Stimulated activated CD8-positive, alpha-beta memory T cell treated with anti-CD3 and anti-CD28 coated beads, Interleukin-4, amount 100 ng/mL, for 4 hours (primary cell): ENCODE measurements at places on chromosomes 7 and 10.

- DNase-seq = no peak
These were observed 4.7 kb downstream of the ZNF273 start for GRCh38 chr7:64907641-64908326.

GRCh38 chr7:94030634-94031033, 26.5 kb upstream of the BET1 start:
- DNase-seq = no peak

DNA sequence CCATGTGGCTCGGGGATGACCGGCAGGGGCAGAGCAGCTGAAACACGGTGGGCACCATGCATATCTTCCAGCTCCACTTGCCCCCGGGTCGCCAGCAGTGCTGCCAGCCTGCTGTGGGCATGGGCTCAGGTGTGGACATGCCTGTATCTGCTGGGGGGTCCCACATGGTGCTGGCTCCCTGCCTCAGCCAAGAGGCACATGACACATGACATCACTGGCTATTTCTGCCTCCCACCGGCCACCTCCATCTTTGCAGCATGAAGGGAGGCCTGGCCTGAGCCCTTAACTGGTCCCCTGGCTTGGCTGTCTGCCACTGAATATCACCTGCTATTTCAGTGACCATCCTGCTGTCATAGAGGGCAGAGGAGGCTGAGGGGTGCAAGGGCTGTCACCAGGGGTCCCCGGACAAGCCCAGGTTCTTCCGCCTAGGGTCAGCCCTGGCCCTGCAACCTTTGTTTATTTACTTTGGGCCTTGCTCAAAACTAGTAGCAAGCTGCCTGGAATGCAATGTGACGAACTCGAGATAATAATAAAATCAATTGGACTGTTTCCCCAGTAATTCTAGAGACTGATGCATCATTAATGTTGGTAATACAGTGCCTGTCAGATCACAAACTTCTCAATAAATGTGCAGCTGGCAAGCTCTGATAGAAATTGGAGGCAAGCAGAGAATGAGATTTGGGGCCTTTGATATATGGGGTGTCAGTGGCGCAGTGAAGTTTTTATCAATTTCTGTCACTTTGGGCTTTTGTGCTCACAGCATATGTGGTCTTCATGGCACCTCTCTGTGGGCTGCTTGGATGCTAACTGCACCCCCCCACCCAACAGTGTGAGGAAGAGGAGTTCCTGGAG, 28.5 kb downstream of the ZMIZ1 start:
- DNase-seq = no peak

DNA sequence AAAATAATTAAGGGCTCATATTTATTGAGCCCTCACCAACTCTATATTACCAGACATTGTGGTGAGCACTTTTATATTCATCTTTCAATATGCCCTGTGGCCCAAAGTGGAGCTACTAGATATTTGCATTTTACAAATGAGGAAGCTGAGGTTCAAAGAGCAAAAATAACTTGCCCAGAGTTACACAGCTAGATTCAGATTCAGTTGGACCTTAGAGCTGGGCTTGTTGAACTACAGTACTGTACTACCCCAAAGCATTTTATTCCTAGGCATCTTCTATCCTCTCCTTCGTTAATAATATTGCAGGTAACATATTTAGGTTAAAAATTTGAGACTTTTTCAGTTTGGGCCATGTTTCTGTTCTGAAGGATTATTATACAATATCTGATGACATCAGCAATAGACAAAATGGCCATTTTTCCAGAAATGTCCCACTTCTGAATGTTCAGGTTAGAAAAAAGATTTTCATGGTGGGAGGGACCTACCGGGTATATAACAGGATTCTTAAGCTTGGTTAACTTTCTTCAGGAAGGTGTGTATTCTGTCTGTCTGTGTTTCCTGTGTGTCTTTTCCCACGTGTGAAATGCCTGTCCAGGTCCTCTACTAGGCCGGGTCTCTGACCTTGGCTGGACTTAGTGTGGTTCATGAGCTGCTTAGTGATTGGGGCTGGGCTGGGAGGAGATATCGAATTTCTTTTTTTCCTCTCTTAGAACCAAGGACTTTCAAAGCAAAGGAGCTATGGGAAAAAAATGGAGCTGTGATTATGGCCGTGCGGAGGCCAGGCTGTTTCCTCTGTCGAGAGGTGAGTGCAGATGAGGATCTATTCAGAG, 13.6 kb downstream of the PRXL2A start:
- DNase-seq = no peak

DNA sequence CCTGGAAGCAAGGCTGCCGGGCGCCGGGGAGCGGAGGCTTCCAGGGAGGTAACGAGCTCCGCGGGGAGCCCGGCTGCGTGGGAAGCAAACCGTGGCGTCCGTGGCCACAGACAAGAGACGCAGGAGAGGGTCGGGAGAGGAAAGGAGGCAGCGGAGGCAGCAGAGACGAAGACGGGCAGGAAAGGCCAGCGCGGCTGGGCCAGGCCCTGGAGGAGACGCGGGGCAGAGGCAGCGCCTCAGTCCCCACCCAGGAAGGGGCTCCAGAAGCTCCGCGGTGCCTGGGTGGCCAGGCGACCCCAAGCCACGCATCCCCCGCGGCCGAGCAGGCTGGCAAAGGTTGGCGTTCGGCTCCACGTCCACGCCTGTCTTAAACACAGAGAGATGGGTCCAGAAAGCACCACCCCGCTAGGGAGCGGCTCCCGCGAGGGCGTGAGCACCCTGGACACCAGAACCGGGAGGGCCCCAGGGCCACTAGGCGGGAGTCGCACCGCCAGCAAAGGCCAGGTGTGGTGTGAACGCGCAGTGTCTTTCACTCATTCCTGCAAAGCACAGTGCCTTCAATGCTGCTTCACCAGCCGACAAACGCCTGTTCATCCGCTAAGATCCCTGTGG, 97.3 kb downstream of the PTPRN2 start:
- no peak for DNase-seq

GRCh38 chr7:116809636-116810266, 52.6 kb upstream of the CAPZA2 start:
- no peak for DNase-seq

DNA sequence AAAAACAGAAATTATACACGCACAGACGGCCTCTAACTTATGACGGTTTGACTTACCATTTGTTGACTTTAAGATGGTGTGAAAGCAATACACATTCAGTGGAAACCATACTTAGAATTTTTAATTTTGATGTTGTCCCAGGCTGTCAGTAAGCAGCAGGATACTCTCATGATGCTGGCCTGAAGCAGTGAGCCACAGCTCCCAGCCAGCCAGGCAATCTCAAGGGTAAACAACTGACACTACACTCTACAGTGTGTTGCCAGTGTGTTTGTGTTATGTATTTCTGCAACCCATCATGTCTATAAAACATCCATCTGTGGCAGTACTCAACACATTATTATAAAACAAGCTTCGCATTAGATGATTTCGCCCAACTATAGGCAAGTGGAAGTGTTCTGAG, 747.5 kb downstream of the NRG3 start:
- DNase-seq = no peak

DNA sequence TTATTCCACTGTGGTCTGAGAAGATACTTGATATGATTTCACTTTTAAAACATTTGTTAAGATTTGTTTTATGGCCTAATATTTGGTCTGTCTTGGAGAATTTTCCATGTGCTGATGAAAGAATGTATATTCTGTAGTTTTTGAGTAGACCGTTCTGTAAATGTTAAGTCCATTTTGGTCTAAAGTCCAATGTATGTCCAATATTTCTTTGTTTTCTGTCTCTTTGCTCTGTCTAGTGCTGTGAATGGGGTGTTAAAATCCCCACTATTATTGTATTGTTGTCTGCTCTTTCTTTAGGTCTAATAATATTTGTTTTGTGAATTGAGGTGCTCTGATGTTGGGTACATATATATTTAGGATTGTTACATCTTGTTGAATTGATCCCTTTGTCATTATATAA, 31.3 kb downstream of the DNAJC9 start:
- no peak for DNase-seq

DNA sequence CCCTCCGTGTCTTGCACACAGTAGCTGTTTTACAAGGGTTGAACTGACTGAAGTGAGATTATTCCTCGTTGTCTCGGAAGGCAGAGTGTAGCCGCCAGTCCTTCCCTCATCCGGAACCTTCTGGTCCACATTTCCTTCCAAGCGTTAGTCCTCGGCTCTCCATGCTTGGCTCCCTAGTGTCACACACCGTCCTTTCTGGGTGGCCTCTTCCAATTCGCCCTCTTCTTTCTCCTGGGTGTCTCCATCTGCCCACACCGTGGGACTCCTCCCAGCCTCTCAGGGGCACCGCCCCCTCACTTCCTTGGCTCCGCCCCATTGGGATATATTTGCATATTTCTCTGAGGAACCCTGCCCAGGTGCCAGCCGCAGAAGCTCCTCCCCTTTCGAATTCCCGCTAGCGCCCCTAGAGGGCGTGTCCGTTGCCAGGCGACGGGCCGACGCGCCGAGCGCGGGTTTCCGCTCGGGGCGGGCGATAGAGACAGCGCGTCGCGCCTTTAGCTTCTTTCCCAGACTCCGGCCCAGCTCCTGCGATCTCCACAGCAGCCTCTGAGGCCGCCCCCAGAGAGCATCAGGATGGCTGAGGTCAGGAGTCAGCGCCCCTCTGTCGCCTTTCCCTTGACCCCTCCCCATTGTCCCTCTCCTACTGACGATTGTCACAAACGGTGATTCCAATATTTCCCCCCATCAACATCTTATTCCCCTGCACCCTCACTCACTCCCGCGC, at the start of gene CFAP58:
Gene CFAP58 (plus strand): TSS at position 509 of the 724 bp plus-strand sequence. CDS start 65 bp downstream, at position 574.
- peak; percentile 76 for DNase-seq

DNA sequence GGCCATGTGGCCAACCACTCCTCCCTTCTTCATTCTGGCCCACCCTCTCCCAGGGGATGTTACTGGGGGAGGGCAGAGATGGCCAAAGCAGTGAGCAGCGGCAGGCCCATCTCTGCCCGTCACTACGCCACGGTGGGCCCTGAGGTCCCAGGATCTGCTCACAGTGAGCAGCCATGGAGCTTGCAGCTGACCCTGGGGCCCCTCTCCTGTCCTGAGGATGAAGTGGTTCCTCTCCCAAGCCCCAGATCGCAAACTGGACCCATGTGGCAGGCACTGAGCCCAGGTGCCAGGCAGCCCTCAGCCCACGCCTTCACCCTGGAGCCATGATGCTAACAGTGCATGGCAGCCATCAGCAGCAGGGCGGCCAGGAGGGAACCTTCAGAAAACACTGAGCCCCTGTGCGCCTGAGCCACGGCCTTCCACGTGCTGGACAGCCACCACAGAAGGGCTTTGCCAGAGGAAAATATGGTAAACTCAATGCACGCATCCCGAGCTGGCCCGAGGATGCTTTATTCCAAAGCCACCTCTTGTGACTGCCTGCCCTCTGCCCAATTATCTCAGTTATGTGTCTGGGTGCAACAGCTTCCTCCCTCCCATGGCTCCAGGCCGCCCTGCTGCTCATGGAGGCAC, 485.7 kb downstream of the PTPRN2 start:
- DNase-seq = no peak

DNA sequence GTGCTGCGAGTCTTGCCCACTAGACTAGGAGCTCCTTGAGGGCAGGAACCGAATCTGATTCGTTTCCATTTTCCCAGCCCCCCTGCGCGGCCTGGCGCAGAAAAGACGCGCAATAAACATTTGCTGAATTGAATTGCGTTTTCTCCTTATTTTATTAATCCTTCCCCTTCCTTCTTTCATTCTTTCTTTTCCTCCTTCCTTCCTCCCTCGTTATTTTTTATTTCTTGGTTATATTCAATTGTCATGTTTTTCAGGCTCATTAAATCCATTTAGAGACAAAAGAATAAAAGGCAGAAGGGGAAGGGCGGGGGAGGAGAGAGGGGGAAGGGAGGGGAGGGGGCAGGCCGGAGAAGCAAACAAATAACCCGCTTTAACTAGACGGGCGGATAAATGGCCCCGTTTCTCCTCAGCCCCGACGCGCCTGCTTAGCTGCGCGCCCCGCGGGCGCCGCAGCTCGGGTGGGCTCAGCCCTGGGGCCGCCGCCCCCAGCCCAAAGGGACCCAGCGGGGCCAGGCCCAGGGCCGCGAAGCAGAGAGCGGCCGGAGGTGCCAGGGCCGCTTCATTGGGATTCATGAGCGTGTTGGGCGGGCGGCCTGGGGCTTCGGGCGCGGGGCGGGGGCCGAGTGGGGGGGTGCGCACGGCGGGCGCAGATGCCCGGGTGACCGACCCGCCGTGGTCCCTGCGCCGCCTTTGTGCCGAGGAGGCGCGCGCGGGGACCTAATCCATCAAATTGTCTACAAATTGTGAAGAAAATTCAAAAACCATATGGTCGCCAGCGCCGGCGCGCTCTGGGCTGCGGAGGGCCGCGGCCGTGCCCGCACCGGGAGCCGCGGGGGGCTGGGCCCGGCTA, 5.0 kb downstream of the LBX1 start:
- DNase-seq = no peak

DNA sequence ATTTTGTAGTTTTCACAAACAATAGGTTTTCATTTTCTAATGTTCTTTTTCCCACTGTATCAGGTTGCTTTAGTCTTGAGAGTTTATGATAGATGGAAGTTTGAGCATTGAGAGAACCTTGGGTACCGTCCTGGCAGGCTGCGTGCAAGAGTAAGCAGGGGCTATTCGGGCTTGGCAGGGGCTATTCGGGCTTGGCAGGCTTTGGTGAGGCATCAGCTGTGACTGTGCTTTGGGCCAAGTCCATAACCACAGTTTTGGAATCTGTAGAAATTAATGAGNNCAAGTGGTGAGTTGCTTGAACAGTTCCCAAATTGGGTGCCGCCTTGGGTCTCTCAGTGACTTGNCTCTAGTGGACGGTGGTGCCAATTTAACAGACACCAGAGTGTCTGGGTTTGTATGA, 424.6 kb downstream of the PAXIP1 start:
- DNase-seq = no peak

GRCh38 chr10:77661674-77662073, 24.1 kb upstream of the KCNMA1 start:
- DNase-seq = no peak

GRCh38 chr7:140082770-140083169, 20.0 kb upstream of the PARP12 start:
- DNase-seq = no peak

GRCh38 chr10:70540789-70541360, 61.7 kb downstream of the PRF1 start:
- no peak for DNase-seq

DNA sequence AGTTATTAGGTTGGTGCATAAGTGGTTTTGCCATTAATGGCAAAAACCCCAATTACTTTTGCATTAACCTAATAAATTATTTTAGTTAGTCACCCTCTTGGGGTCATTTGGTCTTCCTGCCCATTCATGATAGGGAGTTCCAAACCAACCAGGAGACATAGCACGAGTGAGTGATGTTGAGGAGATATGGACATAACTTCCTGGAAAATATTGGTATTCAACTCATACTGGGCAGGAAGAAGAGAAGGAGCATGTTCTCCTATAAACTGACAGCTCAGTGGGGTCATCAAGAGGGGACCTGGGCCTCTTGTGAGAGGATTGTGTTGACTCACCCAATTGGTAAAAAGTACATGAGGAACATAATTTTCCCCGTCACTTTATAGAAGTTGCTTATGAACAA, 23.7 kb downstream of the SPAG6 start:
- no peak for DNase-seq
